ENCODE measurements at places on chromosomes 13 and 19. TPM values are rescaled to one million over a fixed set of nuclear protein-coding genes. Genes with fewer than 3 reads are reported as not detected.

DNA sequence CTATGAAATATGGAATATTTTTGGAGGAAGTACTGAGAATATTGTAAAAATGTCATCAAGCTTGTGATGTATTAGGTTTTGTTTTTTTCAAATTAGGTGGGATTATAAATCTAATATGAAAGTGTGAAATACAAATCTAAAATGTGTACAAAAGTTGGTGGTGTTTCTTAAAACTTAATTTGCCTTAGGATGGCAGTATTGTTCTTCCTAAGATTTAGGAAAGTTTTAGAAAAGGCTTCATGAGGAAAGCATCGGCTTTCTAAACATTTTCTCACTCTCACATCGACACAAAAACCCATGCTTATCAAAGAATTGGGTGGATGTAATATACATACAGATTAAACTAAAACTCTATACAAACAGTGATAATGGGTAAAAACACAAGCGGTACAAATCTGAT lies 972.0 kb upstream of the PCDH20 start:
- no peak for DNase-seq

GRCh38 chr13:48866249-48866648 lies 109.5 kb upstream of the FNDC3A start:
- no peak for DNase-seq

Gene SPACA4
- not detected for total RNA-seq

Gene PLIN5
- 0.56 TPM for total RNA-seq

Gene LRG1
- 0.19 TPM for total RNA-seq

Gene CD209
- not detected for total RNA-seq

Gene ZNF66
- 7.9 TPM for total RNA-seq

Gene ONECUT3
- total RNA-seq = not detected

Gene KLK7
- total RNA-seq = not detected

Gene RAVER1
- 107 TPM for total RNA-seq

Gene IZUMO4
- 12.6 TPM for total RNA-seq

All from activated naive CD8-positive, alpha-beta T cell treated with anti-CD3 and anti-CD28 coated beads for 36 hours (primary cell).